ENCODE measurements at places on chromosomes 16 and 17. TPM values are rescaled to one million over a fixed set of nuclear protein-coding genes. Genes with fewer than 3 reads are reported as not detected.

The SLC5A10 gene
- not detected for total RNA-seq

The MYH1 gene
- not detected for total RNA-seq

The KLHL10 gene
- 0.16 TPM for total RNA-seq

The KRT27 gene
- not detected for total RNA-seq

All from bronchial smooth muscle cell (primary cell).